Upper lobe of left lung (tissue), 6 donors: ENCODE measurements at places on chromosomes 7 and 10. TPM values are rescaled to one million over a fixed set of nuclear protein-coding genes. Genes with fewer than 3 reads are reported as not detected.

DNA sequence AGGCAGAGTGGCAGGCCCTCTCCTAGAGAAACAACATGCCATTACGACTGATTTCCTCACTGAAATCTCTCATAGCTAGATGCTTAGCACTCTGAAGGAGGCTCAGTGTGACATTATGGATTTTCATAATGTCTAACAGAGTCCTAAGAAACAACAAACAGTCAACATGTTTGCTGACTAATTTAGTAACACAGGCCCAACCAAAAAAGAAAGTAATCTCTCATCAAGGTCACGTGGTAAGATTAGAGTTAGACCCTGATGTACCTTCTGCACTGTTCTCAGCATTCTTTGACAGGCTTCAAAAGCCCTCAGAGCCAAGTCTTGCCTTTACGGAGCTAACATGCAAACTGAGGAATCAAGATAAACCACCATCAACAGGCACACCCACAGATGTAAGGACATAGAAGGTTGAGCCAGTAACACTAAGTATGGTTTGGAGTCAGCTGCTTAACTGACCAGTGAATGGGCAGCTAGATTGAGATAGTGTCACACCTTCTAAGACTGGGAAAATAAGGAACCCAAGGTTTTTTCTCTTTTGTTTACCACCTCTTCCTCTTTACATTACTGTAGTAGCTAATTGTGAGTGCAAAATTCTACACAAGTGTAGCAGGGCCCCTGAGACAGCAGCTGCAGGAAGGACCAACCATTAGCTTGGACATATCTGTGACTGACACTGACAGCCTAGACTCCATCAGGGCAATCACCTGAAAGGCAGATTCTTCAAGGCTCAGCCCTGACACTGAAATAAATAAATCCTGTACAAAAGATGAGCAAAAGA, 15.3 kb upstream of the KCNIP2 start:
- DNase-seq: no peak

DNA sequence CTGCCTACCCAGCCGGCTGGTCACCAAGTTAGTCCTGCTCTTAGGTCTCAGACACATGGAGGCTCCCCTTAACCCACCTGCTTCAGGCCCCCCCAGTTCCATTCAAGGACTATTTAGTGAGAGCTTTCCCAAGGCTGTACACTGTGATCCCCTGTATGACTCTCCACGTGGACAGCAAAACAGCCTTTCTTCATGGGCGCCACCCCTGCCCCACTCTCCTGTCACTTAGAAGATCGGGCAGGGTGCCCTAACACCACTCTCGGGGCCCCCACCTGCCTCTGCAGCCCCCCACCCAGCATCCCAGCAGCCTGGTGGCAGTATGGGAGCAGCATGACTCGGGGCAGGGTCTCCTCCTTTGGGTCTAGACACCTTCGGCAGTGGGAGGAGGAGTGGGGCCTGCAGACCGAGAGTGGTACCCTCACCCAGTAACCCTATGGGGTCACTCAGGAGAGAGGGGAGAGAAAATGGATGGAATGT, 116.6 kb downstream of the PTPN20 start:
- peak; percentile 15 for DNase-seq

DNA sequence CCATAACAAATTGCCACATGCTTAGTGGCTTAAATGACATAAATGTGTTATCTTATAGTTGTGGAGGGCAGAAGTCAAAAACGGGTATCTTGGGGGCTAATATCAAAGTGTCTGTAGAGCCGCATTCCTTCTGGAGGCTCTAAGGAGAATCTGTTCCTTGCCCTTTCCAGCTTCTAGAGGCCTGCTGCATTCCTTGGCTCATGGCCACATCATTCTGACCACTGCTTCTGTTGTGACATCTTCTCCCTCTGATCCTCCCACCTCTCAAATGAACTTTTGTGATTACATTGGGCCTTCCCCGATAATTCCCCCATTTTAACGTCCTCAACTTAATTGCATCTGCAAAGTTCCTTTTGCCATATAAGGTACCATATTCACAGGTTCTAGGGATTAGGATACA, 76.1 kb downstream of the CYP26A1 start:
- DNase-seq: no peak

The SFTPD gene
- 339 TPM for total RNA-seq

DNA sequence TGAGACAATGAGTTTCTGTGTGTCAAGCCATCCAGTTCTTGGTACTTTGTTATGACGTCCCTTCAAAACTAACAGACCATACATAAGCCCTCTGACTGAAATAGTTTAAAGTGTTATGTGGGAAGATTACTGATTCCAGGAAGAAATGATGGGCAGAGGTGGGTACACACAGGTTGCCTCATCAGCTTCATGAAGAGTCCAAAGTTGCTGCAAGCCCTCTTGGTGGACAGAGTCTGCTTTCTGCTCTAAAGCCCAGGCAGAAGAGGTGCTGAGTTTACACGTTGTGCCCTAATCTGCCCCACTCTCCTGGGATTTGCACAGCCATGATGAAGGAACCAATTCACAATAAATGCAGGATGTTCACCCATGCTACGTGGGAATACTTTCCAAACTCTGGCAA, 187.4 kb downstream of the PARD3 start:
- no peak for DNase-seq

The PSPH gene
- total RNA-seq: 8.7 TPM

- DNase-seq: no peak
Observed at GRCh38 chr10:61621605-61622051, 41.1 kb upstream of the CABCOCO1 start.

The OR13A1 gene
- 0.14 TPM for total RNA-seq

The C10orf62 gene
- total RNA-seq: 7.3 TPM

The CDHR1 gene
- total RNA-seq: 0.46 TPM

DNA sequence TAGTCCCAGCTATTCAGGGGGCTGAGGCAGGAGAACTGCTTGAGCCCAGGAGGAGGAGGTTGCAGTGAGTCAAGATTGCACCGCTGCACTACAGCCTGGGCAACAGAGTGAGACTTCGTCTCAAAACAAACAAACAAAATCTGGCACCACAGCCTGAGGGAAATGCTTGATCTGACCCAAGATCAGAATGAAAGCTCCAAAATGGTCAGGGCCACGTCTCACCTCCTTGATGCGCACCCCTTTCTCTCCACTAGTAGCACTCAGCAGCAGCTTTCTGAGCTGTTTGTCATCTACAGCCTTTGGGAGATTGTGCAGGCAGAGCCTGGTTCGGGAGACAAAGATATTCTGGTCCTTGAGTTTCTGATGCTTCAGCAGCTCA, 22.7 kb downstream of the RBM28 start:
- no peak for DNase-seq

GRCh38 chr10:105592468-105592867, 951.4 kb downstream of the SORCS3 start:
- no peak for DNase-seq

- no peak for DNase-seq
Observed at GRCh38 chr10:76544789-76545188, 1092.8 kb downstream of the KCNMA1 start.

GRCh38 chr7:28069807-28070206, 110.8 kb downstream of the JAZF1 start:
- no peak for DNase-seq

The SPAM1 gene
- total RNA-seq: not detected

DNA sequence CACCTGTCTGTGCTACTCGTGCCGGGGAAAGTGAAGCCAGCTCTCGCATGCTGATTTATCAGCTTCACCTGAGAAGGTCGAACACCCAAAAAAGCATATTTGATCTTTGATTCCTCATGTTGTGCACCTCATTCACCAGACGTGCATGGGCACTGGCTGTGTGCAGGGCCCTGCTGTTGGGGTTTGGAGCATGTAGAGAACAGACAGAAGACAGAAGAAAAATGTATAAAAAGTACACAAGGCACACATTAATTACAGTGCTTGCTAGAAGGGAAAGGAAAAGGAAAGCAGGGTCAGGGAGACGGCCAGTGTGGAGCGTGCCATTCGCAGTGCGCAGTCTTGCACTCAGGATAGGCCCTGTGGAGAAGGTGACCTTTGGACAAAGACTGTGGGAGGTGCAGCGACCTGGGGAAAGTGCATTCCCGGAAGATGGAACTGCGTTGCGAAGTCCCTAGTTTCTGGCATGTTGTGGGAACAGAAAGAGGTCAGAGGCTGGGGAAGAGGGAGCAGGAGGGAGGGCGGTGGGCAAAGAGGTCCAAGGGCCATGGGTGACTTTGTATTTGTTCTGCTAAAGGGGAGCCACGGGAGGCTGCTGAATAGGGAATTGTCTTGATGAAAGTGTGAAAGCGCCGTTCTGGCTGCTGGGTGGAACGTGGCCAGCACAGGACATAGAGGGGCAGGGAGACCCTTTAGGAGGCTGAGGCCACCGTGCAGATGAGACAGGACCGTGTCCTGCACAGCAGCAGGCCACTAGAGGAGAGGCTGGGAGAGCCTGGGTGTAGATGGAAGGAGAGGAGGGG, 232.8 kb downstream of the GLRX3 start:
- DNase-seq: no peak

The PITX3 gene
- total RNA-seq: not detected

DNA sequence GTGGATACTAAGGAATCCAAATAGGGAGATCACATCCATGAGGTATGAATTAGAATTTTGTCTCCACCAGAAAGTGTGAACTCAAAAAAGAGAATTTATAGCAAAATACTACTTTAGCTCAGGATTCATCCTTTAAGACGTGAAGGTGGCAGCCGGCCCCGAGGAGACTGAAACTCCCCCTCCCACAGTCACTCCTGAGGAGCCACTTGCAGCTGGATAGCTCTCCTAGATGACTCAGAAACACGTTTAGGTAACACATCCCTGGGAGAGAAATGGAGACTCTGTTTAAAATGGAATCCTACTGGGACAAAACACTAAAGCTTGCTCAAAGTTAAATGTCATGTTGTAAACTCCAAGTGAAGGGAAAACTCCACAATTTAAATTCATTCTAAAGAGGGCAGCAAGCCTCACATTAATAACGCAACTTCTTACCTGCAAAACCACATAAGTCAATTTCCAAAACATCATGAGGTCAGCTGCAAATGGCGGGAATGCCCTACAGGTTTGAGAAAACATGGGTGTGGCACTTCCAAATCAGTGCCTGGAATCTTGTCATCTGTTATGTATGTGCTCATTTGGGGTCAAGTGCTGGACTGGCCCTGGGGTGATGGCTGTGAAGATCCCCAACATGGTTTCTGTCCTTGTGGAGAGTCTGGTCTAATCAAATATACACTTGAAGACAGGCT, 46.2 kb downstream of the ICA1 start:
- no peak for DNase-seq

DNA sequence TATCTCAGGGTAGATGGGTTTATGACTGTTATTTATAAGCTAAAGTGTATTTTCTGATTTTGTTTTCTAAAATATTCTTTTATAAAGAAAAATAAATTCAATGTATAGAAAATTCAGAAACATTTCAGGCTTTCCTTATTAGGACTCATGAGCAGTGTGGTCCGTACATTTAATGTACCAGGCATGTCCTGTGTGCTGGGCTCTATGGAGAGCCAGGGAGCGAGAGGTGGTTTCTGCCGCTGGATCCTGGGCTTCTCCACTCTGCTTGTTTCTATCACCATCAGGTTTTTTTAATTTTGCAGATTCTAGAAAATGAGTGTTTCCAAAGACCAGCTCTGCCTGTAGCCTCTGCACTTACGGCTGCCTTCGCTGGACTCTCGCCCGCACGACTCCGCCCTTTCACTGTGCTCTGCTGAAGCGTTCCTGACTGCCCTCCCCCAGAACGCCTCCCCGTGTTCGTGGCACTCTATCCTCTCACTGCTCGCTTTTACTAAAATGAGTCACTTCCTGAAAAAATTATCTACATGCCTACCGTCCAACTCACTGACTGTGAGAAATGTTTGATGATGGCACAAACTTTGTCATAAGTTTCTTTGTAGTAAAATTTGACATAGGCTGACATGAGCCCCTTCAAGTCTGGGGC, 188.5 kb downstream of the ZMYND11 start:
- DNase-seq: peak; percentile 49

DNA sequence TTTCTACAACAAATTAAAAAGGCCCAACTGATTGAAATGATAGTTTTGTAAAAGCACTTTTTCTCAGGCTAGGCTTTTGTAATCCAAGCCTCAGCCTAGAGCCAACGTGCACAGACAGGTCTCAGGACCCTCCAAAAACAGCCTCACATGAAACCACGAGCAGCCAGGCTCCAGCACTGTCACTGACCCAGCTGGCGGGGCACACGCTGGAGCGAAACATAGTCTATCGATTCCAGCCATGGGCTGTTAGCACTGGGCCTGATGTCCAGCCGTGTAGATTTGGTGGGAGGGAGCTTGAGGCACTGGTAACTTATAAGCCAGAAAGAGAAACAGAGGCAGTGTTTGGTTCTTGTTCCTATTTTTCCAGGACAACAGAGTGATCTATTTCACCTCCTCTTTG, 104.5 kb downstream of the EBF3 start:
- DNase-seq: no peak

- peak; percentile 51 for DNase-seq
Observed at GRCh38 chr7:98826387-98826786, 43.4 kb downstream of the TMEM130 start.
